ENCODE measurements at places on chromosomes 5 and 9.

DNA sequence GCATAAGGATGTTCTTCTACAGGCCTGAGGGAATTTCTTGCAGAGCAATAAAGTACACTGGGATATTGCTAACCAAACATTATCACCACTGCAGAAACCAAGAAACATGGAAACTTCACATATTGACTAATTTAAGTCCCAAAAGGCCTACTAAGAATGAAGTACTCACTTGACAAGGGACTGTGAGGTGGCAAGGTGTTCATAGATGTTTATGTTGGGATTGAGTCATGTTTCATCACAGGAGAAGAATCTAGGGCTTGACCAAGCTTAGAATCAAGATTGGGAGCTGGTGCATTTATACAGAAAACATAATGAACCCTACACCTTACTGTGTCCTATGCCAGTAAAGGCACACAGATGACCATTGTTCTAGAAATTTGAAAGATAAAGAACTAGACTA lies 56.7 kb upstream of the GAS1 start:
- DNase-seq = no peak

- no peak for DNase-seq
Observed at GRCh38 chr5:93585041-93585766, 2.2 kb downstream of the NR2F1 start.

DNA sequence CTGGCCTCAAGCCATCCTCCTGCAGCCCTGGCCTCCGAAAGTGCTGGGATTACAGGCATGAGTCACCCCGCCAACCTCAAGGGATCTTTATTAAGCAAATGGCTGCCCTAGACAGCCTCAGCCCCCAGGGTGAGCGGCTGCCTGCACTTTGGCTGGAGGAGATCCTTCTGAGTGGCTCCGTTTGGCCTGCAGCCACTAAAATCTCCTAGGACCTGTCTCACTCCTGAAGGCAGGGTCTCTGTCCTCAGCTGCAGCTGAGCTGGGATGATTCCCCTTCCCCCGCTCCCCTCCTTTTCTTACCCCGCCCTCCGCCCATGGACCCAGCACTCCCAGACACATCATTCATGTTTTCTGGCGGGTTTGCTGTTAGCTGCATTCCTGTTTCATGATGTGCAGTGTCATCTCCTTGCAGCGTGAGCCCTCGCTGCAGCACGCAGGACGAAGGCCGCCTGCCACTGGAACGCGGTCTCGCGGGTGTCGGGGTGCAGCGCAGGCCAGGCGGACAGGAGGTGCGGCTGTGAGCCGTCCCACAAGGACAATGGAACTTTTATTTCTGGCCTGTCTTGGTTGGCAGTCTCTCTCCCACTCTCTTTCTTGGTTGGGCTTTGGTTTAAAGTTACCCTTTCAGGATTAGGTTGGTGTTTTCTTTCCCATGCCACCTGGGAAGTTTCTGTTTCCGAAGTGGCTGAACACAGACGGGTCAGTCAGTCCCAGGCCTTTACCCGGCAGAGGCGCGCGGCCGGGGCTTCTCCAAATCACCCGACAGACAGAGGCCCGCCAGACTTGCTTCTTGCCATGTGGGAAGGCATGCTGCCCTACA lies 137.1 kb downstream of the FOXD1 start:
- no peak for DNase-seq

GRCh38 chr5:159764283-159765134 lies 151.8 kb upstream of the ADRA1B start:
- no peak for DNase-seq

GRCh38 chr9:96493757-96494156 lies 43.8 kb downstream of the HABP4 start:
- DNase-seq = no peak

- DNase-seq = no peak
Observed at GRCh38 chr5:126351153-126351552, 72.1 kb upstream of the GRAMD2B start.

GRCh38 chr5:72498284-72498683 lies 8.9 kb downstream of the ZNF366 start:
- DNase-seq = no peak

- DNase-seq = peak; percentile 54
Observed at GRCh38 chr9:87678650-87679355, 47.1 kb upstream of the CTSL start.

DNA sequence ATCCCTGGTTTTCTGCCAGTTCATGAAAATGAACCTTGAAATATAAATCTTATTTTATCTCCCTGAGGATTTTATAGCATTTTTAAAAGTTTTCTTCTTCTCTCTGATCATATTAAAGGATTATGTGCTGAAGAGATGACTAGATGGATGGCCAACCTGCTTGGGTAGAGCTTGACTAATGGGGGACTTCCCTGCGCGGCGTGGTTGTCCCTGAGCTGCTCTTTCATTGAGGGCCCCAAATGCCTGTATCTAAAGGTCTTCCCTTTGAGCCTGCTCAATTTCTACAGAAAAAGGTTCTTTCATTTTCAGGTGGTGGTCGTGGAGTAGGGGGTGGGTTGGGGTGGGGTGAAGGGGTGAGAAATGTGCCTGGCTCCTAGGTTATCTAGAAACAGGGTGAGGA lies 20.5 kb upstream of the CDKN2AIPNL start:
- DNase-seq = no peak

GRCh38 chr5:6402939-6403338 lies 24.6 kb upstream of the MED10 start:
- no peak for DNase-seq

DNA sequence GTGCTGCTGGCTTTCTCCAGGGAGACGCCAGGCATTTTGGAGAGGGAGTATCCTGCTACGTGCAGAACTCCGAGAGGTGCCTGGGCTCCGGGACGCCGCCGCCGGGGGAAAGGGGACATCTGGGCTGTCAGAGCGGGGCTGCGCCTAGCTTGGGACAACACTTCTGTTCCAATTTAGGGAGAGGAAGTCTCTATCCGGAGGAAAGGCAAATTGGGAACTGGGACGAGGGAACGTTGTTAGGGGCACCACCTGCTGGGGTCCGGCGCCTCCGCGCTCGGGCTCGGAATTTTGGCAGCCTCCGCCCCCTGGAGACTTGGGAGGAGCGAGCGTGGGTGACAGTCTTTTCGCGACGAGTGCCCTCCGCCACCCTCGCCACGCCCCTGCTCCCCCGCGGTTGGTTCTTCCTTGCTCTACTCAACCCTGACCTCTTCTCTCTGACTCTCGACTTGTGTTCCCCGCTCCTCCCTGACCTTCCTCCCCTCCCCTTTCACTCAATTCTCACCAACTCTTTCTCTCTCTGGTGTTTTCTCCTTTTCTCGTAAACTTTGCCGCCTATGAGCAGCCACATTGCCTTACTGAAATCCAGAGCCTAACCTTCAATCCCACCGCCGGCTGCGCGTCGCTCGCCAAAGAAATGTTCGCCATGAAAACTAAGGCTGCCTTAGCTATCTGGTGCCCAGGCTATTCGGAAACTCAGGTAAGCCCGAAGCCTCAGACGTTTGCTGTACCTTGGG lies 1.6 kb downstream of the TSLP start:
- peak; percentile 4 for DNase-seq
